Stimulated activated CD8-positive, alpha-beta memory T cell treated with anti-CD3 and anti-CD28 coated beads, Interleukin-4, amount 100 ng/mL, for 1 hour (primary cell): ENCODE measurements at places on chromosomes 1 and 21.

- DNase-seq, result no peak
Measured at GRCh38 chr1:183306317-183307042, 111.7 kb downstream of the NMNAT2 start.

DNA sequence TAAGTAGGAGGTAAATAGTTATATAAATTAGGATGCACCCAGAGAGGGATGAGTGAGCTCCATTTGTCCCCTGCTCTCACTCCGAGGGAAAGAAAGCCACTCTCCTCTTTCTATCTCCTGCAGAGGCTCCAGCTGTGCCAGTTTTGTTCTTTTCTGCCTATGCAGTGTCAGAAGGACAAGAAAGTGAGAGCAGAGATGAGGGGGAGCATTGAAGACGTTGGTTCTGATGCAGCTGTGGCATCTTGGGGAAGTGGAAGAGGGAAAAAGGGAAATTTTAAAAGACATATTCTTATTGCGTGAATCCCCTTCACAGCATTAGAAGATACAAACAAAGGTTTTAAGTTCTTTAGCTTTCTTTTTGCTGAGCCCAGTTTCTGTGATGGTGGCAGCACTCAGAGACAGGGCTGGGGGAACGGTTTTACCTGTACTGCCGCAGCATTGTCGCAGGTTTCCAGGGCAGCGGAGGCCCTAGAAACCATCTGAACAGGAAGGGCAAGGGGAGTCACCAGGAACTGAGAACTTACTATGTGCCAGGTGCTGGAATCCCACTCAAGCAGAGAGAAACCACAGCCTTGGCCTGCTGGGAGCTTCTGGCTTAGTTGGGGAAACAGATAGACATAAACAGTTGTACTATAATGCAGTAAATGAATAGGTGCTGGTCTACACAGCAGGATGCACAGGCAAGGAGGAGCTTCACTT, 44.9 kb upstream of the USP24 start:
- no peak for DNase-seq

DNA sequence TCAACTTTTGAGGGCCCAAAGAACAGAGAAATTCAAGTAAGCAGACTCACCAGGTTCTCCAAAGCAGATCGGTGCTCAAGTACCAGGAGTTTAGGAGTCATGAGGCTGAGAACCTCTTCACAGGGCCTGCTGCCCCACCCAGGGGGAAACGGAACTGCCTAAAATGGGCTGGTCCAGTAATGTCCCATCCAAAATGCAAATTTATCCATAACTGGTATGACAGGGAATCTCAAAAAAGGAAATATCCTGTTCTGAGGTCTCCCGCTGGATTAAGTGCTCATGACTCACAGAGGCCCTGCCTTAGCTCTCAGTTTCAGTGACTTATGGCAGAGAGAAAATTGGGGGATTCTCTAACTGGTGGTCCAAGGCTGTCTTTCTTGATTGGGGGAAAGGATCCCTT, 9.3 kb downstream of the SPRR2G start:
- DNase-seq, result no peak

DNA sequence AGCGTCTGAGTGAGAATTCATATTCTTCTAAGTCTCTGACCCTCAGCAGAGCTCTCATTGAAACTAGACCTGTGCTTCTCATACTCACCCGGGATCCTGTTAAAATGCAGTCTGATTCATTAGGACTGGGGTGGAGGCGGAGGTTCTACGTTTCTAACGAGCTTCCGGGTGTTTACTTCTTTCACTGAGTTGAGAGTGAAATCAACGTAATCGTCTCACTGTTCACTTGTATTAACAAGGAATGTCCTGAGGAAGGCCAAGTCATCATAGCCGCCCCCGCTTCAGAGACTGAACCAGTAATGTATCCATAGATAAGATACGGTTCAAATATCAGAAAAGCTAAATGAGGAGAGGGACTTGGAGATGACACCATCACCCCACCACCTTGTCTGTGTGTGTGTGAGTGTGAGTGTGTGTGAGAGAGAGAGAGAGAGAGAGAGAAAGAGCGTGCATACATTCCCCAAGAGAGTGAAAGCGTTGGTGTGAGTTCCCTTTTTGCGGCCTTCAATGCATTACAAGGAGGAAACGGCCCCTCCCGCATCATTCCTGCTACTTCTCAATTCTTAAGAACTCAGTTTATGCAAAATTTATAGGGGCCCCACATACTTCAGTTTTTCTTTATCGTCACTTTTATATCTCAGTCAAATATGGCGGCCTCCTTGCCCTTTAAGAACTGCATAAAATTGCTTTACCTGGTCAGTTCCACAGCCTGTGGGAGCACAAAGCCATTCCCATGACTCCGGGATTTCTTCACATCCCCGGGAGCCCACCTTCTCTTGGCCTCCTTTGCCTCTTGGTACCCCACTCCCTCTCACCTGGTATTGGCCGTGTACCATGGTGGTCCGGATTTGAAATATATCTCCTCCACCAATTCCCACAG, 19.8 kb downstream of the KMO start:
- DNase-seq, result no peak

DNA sequence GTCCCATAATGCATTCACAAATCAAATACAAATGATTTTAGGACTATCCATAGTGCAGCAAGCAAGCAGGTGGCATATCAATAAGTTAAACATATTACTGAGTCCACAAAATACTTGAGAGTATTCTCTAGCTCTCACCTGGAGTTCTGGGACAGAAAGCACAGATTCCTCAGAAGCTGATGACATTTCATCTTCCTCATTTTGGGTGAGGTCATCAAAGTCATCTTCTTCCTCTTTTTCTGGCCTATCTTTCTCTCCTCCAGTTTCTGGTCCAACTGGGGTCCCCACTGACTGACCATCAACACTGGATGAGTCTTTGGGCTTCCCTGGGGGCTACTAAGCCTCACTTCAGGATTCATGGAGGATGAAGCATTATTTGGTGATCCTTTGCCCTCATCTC, 38.9 kb downstream of the YY1AP1 start:
- DNase-seq, result no peak

- no peak for DNase-seq
Measured at GRCh38 chr1:100793659-100794058, 74.1 kb downstream of the VCAM1 start.

- no peak for DNase-seq
Measured at GRCh38 chr1:112866151-112866550, 89.8 kb downstream of the SLC16A1 start.

GRCh38 chr1:36881541-36881940, 152.8 kb downstream of the GRIK3 start:
- no peak for DNase-seq

DNA sequence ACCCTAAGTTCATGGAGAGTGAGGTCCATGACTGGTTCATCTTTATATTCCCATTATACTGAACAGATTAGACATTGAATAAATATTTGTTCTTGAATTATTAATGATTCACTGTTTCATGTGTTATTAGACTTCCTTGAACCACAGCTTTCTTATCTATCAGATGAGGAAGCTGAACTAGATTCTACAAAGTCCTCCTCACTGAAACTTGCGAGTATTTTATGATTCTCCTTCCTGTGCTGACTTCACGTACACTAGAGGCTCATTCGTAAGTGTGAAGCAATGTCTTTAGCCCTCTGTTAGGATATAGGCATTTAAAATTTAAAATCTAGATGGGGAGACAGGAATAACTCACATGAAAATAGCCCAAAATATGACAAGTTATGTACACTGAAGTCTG, 95.6 kb upstream of the IRF2BP2 start:
- no peak for DNase-seq

GRCh38 chr1:207763091-207763490, 11.2 kb downstream of the CD46 start:
- no peak for DNase-seq

- DNase-seq, result no peak
Measured at GRCh38 chr21:41411449-41412089, 14.5 kb upstream of the MX1 start.

- DNase-seq, result no peak
Measured at GRCh38 chr1:248884632-248885295, 21.3 kb upstream of the PGBD2 start.

- DNase-seq, result no peak
Measured at GRCh38 chr1:83512373-83513193, 486.3 kb downstream of the TTLL7 start.
